ENCODE measurements at places on chromosomes 2 and 18.
A peak's percentile ranks its signal among the peaks of the same experiment; 100 is the strongest.

DNA sequence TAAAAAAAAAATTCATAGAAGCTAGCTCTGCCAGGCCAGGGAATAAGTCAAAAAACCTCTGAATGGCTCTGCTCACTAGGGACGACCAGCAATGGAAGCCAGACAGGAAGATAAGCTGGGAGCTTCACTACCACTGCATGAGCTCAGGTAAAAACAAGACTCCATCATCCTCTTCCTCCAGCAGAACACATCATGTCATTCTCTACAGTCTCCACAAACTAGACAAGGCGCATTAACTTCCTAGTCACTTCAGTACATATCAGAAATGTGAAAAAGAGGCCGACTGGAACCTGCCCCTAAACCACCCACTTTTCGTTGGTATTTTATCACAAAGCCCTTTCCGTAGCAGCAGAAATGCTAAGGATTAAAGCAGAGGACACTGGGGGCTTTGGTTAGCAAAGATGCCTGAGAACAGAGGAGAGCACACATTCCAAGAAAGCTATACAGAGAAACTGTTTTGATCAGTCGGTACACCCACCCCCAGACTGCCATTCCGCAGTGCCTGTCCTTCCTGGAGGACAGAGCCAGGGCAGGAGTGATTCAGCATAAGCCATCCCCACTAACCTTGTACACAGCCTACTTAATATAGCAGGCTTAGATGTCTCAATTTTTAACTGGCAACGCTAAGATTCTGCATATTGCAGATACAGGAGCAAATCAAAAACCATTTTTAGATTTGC is 53.4 kb downstream of the AAK1 start:
- no peak for DNase-seq

- DNase-seq = no peak
Observed at GRCh38 chr2:161230959-161231358, 70.7 kb downstream of the TANK start.

DNA sequence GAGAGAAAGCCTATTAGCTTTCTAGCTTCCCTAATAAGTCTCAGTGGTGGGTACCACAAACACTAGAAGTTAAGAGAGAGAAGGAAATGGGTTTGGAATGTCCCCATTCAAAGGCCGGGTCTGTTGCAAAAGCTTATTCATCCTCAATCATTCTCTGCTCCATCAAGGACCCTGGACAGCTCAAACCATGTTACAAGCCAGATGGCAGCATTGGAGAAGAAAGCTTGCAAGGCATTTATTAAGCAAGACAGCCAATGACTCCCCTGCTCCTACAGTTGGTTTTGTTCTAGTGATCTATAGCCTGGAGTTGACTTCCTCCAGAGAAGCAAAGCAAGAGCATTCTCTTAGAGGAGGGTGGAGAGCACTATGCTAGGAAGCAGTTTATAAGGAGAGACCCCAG is 86.9 kb upstream of the LMAN1 start:
- peak; percentile 16 for DNase-seq

DNA sequence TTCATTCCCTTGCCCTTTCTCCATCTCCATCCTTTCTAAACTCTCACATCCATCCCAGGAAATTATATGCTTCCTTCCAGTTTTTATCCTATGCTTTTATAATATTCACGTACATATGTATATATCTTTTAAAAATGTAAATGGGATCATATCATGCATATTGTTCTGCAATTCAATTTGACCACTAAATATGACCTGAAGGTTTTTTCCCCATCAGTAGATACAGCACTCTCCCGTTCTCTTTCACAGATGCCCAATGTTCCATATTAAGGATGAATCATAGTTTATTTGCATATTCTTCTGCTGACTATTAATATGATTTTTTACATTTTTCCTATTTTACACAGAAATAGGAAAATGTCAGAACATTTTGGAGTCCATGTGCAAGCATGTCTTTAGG is 213.3 kb upstream of the PARD3B start:
- no peak for DNase-seq

GRCh38 chr2:38666556-38666910 is 619 bp downstream of the GALM start:
- DNase-seq = no peak

- DNase-seq = no peak
Observed at GRCh38 chr18:48932822-48933510, 17.8 kb downstream of the SMAD7 start.

GRCh38 chr2:237968048-237968862 is 1.4 kb downstream of the UBE2F start:
- peak; percentile 57 for DNase-seq

- DNase-seq = no peak
Observed at GRCh38 chr2:64635976-64636911, 17.5 kb downstream of the SERTAD2 start.

DNA sequence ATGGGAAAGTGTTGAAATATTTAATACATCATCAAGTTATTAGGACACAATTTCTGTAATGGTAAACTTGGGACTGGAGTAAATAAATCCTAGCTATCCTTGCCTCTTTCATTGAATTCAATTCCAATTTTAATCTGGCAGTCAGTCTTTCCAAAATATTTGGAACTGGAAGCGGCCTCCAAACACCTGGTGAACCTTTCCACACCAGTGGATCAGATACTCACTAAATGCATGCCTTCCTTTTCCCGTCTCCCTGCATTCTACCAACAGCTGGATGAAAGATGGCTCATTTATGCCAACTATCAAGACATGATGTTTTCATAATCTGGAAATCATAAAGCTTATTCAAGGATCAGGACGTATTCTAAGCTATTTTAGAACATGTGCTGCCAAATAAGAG is 488.2 kb upstream of the SPHKAP start:
- DNase-seq = no peak

- DNase-seq = no peak
Observed at GRCh38 chr2:189013671-189014448, 39.7 kb downstream of the COL3A1 start.

GRCh38 chr2:119409506-119409905 is 22.1 kb upstream of the TMEM37 start:
- no peak for DNase-seq

GRCh38 chr18:7366597-7366996 is 135.7 kb downstream of the LRRC30 start:
- DNase-seq = no peak

- DNase-seq = no peak
Observed at GRCh38 chr2:40421631-40422297, 30.1 kb downstream of the SLC8A1 start.

DNA sequence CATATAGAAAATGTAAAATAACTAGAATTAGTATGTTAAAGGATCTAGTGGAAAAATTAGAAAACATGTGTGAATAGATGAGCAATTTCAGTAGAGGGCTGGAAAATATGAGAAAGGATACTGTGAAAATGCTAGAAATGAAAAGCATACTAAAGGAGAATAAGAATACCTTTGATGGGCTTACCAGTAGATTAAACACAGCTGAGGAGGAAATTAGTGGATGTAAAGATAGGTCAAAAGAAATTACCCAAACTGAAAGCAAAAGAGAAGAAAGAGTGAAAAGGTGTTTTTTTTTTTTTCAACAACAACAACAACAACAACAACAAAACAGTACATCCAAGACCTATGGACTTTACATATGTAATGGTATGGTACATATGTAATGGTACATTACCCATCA is 41.0 kb upstream of the CTIF start:
- no peak for DNase-seq

DNA sequence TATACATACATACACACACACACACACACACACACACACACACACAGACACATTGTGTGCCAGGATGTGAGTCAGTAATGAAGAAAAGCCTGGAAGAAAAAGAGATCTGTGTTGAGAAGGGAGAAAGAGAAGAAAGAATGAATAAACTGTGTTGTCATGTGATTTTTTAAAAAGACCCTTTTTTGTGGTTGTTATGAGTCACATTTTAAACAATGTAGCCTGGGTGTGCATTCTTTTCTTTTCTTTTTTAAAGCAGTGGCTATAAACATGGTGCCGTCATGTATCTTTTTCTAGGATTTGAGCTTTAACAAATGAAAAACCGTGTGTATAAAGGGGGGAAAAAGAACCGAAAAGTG is 87.2 kb downstream of the NRP2 start:
- DNase-seq = no peak

- no peak for DNase-seq
Observed at GRCh38 chr2:105747254-105747894, 2.7 kb downstream of the NCK2 start.

- DNase-seq = no peak
Observed at GRCh38 chr2:108607706-108608301, 73.5 kb downstream of the LIMS1 start.

DNA sequence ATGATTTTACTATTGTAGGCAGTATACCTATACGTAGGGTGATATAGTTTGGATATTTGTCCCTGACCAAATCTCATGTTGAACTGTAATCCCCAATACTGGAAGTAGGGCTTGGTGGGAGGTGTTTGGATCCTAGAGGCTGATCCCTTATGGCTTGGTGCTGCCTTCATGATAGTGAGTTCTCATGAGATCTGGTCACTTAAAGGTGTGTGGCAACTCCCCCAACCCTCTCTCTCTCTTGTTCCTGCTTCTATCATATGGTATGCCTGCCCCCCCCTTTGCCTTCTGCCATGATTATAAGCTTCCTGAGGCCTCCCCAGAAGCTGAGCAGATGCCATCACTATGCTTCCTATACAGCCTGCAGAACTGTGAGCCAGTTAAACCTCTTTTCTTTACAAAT is 1.7 kb upstream of the SERPINB10 start:
- DNase-seq = no peak

GRCh38 chr2:82875858-82876257 is 1583.2 kb downstream of the SUCLG1 start:
- DNase-seq = no peak

DNA sequence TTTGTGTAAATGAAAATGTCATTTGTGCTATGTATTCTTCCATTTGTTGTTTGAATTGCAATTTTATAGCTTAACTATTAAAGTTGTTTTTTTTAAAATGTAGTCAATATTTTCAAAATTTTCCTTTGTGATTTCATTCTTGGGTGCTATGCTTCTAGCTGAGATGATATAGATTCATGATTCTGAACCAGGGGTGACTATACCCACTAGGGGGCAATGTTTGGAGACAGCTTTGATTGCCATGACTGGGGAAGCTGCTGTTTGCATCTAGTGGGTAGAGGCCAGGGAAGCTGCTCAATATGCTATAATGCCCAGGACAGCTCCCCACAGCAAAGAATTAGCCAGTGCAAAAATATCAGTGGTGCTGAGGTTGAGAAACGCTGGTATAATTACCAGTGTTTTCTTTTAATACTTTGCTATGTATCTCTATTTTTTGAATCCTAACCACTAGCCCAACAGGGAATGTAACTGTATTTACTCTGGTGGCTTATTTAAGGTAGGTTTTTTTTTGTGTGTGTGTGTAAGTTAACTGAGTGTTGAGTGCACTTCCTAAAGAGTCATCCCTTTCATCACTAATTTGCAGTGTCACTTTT is 99.7 kb downstream of the MEP1B start:
- DNase-seq = peak; percentile 40

DNA sequence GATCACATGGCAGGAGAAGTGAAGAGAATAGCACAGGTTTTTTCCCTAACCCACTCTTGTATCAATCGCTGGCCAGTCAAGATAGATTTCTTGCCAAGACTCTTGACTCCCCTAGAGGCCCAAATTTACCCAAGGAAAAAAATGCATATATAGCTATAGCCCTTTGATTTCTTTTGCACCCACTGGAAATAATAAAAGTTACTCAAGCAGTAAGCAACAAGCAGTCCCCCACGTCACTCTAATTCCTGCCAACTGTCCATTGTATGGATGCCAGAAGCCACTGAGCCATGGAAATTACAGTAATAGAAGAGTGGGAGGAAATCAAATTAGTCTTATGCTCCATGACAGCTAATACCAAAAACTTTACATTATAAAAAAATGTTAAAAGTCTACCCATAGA is 125.3 kb upstream of the SLC39A10 start:
- DNase-seq = no peak

DNA sequence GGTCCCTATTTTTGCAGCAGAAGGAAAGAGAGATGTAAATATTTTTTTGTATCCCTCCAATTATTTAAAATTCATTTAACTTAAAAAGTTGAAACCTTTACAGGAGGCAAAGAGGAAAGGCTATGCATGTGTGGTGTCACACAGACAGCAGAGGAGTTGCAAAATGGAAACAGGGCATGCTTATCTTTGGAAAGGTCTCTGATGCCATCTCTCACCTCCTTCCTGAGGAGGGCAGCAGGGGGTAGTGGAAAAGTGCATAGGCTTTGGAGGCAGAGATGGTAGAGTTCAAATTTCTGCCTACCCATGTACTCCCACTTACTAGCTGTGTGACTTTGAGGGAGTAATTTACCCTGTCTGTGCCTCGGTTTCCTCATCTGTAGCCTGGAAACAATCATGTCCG is 99.6 kb upstream of the MCFD2 start:
- no peak for DNase-seq

DNA sequence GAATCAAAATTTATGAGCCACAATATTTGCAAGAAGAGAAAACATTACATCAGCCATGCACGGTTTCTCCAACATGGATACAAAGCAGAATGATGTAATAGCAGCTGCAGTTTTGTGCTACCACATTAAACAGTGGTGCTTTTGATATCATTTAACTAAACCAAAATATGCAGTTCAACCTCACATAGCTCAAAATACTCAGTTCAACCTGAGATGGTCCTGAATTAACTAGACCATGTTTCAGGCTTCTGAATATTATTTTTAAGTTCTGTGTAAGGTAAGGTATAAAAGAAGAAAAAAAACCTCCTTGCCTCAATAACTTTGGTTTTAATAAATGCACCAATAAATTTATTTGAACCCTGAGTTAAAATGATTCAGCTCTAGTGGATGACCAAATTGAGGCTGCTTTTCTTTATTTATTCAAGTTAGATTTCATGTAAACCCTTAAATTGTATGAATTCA is 18.8 kb upstream of the TSPYL6 start:
- DNase-seq = peak; percentile 53

DNA sequence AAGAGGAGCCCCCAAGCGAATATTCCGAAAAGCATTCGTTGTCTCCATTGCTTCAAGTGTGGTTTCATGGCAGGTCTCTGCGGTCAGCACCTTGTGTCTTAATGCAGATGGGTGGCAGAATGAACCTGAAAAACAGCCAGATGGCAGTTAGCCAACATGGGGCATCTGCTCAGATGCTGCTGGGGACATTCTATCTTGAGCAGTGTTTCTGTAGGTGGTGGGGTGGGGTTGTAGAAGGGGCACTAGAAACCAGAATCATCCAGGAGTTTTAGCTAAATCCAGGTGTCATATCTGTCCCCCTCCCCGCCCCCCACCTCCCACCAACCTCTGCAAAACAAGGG is 42.1 kb downstream of the ST6GAL2 start:
- no peak for DNase-seq

GRCh38 chr18:61334491-61334850 is 1.2 kb downstream of the CDH20 start:
- no peak for DNase-seq

- no peak for DNase-seq
Observed at GRCh38 chr2:25557179-25558036, 116.0 kb downstream of the DTNB start.

GRCh38 chr2:119149611-119150010 is 8.9 kb downstream of the C1QL2 start:
- no peak for DNase-seq

GRCh38 chr2:120934574-120935338 is 199.1 kb downstream of the GLI2 start:
- DNase-seq = peak; percentile 76
